MM.1S (cell line): ENCODE measurements at places on chromosomes 2 and 18.

GRCh38 chr18:48932462-48932818 is 18.3 kb downstream of the SMAD7 start:
- no peak for DNase-seq

GRCh38 chr2:198973181-198973580 is 484.6 kb downstream of the SATB2 start:
- DNase-seq: peak; percentile 91

DNA sequence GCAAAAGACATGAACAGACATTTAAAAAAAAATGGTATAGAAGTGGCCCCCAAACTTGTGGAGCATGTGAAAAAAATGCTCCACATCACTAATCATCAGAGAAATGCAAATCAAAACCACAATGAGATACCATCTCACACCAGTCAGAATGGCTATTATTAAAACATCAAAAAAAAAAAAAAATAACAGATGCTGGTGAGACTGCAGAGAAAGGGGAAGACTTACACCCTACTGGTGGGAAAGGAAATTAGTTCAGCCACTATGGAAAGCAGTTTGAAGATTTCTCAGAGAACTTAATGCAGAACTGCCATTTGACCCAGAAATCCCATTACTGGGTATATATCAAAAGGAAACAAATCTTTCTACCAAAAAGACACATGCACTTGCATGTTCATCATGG is 164.8 kb downstream of the RIT2 start:
- DNase-seq: peak; percentile 19

DNA sequence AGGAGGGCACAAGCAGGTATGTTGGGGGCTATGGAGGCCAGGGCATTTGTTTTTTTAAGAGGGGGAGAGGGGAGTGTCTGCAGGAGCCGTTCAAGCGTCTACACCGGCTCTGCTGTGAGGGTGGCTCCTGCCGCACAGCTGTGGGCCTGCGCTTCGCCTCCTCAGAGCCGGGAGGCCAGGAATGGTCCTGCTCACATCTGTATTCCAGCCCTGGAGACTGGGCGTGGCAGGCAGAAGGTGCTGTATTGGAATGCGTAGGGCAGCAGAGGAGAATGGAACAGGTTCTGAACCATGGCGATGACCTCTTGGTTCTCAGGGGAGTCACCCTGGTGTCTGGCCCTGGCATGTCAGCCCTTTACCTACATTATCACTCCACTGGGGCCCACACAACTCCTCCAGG is 26.8 kb upstream of the INHBB start:
- DNase-seq: no peak

DNA sequence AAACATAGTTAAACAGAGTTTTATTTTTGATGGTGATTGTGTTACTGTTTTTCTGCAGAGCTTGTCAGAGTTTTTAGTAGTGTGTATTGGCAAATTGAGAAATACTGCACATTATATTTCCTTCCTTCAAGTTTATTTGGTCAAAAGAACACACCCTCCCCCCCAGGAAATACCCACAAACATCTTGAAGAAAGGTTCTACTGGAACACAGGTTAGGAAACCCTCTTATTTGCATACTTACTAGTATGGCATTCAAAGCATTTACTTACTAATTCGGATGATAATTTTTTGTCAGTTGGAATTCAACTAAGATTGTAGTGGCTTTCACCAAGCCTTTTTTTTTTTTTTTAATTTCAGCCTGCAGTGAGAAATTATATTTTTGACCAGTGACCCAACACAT is 9.1 kb downstream of the CAB39 start:
- peak; percentile 48 for DNase-seq

- no peak for DNase-seq
These were observed 45.6 kb upstream of the TMEM178A start for GRCh38 chr2:39620067-39620466.
